ENCODE measurements at places on chromosomes 7 and 10.

- DNase-seq = no peak
Measured at GRCh38 chr7:83672157-83672556, 23.2 kb upstream of the SEMA3E start.

DNA sequence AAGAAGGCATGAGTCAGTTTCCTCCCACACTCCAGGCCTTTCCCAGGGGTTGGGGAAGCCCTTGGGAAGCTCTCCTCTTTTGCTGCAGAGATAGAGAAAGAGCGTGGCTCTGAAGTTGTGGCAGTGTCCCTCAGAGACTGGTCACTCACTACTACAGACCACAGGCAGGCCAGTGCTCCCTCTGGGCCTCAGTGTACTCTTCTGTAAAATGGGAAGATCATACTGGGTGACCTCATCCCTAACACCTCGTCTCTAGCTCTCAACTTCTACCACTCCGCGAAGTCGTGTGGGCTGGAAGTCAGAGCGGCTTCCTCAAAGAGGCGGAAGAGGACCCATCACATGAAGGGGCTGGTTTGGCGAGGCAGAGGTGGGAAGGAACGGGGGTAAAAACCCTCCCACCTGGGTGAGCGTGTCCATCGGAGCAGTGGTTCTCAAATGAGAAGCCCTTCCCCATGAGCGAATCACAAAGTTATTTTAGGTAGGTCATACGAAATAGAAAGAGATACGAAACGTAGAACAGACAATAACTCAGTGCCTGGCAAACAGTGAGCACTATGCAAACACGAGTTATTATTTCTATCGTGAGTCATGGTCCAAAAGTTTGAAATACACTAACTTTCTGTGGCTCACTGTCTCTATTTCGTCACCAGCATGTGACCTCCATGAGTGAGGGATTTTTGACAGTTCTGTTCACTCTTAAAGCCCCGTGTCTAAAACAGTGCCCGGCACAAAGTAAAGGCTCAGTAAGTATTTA, 32.7 kb downstream of the PRKAG2 start:
- no peak for DNase-seq

- no peak for DNase-seq
Measured at GRCh38 chr10:46050941-46051623, 5.0 kb upstream of the MSMB start.

- DNase-seq = no peak
Measured at GRCh38 chr10:34682580-34682979, 132.5 kb downstream of the PARD3 start.

- DNase-seq = no peak
Measured at GRCh38 chr10:99461230-99461629, 30.8 kb upstream of the GOT1 start.

DNA sequence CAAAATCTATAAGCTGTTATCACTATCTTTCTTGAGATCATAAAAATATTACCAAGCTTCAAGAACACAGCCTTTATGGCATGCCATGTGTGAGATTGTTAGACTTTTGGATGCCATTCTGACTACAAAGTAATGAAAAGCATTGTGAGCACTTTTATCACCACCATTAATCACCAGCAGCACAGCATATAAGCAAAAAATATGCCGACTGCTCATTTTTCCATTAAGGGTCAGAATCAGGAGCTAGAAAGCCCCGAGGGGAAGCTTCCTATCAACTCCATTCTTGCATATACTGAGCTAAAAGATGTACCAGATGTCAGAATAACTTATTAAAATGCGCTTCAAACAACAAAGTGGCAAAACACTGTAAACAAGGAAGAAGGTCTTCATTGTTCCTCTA, 114.3 kb downstream of the LMBR1 start:
- DNase-seq = no peak

DNA sequence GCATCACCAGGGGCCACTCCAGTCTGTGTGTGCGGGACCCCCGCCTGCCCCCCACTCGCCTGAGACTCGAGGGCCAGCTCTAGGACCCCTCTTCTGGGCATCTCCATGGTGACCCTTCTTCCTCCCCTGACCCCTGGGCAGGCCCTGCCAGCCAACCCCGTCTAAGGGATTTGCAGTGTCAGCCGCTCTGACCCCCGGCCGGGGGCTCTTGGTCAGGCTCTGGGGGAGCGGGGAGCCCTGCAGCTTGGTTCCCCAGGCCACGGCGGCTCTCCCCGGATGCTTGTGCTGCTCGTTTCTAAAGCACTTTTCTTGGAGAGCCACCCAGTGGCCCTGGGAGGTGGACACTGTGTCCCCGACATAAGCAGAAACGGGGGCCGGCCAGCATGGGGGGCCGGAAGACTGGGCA, 5.3 kb downstream of the TTYH3 start:
- DNase-seq = no peak

DNA sequence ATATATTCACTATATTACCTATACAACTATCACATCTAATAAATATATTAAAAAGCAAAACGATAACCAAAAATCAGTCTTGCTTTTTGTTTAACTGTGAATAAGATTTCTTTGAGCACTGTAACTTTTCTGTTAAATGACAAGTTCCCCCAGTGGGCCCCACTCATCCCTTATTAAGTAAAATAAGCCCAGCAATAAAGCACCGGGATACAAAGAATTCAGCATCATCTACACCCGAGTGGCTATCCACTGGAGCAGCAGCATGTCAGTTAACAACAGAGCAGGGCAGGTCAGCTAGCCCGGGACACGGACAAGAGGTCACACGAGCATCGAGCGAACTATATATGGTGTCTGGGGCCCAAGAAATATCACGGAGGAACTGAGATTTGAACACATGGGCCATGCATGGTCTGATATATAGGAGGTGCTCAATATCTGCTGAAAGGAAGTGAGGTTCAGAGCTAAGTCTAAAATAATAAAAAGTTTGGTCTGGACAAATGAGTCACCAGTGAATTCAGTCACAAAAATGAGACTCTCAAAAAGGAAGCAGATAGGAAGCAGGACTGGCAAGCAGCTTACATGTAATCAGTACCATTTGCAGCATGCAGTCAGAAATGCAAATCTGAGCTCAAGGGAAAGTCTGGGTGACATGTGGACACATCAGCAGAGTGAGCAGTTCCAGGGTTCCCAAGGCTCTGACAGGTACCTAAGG, 4.1 kb downstream of the ERCC6 start:
- DNase-seq = no peak

- no peak for DNase-seq
Measured at GRCh38 chr10:75424571-75424970, 6.9 kb upstream of the LRMDA start.
